ENCODE measurements at places on chromosomes 7 and 10. TPM values are rescaled to one million over a fixed set of nuclear protein-coding genes. Genes with fewer than 3 reads are reported as not detected.

The UCMA gene
- total RNA-seq, result not detected

The MRC1 gene
- 13.1 TPM for total RNA-seq

- no peak for DNase-seq
These were observed 314.1 kb downstream of the SNX13 start for GRCh38 chr7:17626235-17626634.

DNA sequence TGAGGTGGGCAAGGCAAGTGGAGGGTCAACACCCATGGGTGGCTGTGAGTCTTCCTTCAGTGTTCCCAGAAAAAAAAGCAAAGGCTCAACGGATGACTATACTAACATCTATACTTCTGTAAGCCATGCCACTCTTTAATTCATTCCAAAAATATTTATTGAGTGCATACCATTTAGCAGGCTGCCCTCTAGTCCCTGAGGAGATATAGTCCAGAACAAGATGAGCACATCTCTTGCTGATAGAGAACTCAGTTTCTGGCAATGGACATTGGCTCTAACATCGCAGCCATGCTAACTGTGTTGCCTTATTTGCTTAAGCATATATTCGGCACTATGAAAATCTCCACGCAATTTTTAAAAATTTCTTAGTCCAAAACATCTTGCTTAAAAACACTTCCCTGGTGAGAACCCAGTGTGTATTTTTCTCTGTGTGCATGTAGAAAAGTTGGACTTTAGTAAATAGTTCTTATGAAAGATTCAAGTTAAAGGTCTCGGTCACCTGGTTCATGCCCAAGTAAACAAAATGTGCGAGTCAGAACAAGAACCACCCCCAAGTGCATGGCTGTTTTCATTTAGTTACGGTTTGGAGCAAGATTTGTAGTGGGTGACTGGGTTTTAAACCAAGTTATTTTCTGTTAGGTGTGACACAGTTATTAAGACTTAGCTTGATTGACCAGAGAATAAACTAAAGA, 69.8 kb downstream of the MET start:
- no peak for DNase-seq

DNA sequence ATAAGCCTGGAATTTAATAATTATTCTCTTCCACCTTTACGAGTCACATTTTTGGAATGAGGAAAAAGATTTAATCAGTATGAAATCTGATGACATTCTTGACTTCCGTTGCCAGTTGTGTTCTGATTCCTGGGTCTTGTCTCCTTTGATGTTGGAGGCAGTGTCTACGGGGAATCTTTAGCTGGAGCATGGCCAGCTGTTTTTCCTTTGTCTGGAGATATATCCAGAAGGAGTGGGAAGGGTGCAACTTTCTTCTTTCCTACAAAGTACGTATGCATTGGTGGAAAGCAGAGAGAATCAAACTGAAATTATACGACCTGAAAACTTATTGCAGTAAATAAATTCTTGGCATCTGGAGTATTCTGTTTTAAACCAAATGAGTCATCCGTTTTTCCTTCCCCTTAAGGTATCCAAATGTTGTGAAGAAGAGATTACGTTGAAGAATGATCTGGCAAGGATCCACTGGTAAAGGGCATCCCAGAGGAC, 6.9 kb upstream of the GNG11 start:
- DNase-seq, result no peak

The POT1 gene
- 30.9 TPM for total RNA-seq

- no peak for DNase-seq
These were observed 599.7 kb downstream of the KCNMA1 start for GRCh38 chr10:77037735-77038403.

The CYP3A4 gene
- total RNA-seq, result not detected

The PAX4 gene
- total RNA-seq, result not detected

The UPK3BL1 gene
- 292 TPM for total RNA-seq

The ELFN1 gene
- 1.7 TPM for total RNA-seq

DNA sequence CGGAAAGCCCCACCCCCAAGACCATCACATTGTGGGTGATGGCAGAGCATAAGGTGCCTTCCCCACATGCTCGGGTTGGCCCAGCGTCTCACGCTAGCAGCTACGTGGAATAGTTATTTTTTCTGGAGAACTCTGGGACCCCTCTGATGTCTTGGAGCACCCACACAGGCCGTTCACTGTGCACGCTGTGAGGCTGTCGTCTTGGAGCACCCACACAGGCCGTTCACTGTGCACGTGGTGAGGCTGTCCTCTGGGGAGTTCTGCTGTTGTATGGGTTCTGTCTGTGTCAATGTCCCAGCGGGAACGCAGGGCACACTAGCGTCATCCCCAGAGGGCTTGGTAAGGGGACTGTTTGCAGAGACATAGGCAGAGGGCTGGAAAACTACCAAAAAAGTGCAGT, 38.8 kb upstream of the FAM20C start:
- no peak for DNase-seq

DNA sequence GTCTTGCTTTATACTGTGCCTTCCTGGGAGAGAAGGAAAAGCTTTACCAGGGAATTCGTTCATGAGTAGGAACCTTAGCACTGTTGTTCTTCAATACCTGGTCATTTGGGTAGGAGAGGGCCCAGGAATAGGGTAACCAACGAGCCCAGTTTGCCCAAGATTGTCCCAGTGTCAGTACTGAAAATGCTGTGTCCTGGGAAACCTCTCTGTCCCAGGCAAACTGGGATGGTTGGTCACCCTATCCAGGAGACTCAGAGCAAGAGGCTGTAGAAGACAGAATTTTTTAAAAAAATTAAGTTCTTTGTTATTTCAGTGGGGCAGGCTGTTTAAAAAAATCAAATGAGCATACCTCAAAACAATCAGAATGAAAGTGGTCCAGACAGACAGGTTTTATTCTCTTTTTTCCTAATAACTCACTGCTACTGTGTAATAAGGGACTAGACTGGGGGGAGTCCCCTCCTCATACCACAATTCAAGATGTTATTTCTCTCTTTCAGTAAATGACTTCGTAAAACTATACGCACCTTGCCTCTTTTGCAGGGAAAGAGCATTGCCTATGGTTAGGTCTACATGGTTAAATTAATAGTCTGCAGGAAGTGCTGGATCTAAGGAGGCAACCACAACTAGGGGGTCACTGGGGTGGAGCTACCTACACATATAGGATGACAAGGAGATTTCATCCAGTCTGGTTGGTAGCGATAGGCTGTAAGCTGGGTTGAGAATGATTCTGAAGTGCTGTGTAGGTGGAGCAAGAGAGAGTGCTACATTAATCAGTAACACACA, 41.1 kb upstream of the FAM133B start:
- no peak for DNase-seq

The CDC14C gene
- total RNA-seq, result not detected

DNA sequence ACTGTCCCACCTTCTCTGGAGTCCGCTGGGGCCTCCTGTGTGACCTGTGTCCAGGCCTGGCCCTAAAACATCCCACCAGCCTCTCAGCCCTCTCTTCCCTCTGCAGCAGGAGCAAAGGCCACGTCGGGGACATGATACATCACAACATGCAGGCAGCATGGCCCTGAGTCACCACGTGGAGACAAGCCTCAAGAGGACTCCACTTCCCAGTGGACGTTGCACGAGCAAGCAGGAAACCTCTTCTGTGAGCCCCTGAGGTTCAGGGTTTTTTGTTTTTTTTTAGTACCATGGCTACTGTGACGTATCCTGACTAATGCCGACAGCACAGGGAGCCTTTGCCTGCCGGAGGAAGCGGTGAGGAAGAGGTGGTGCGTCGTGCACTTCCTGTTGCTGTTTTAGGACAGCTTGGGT, 165.9 kb downstream of the DNAJB6 start:
- peak; percentile 36 for DNase-seq

- DNase-seq, result peak; percentile 8
These were observed 399.2 kb upstream of the AUTS2 start for GRCh38 chr7:69199041-69199440.

The NUTM2E gene
- 0.16 TPM for total RNA-seq

DNA sequence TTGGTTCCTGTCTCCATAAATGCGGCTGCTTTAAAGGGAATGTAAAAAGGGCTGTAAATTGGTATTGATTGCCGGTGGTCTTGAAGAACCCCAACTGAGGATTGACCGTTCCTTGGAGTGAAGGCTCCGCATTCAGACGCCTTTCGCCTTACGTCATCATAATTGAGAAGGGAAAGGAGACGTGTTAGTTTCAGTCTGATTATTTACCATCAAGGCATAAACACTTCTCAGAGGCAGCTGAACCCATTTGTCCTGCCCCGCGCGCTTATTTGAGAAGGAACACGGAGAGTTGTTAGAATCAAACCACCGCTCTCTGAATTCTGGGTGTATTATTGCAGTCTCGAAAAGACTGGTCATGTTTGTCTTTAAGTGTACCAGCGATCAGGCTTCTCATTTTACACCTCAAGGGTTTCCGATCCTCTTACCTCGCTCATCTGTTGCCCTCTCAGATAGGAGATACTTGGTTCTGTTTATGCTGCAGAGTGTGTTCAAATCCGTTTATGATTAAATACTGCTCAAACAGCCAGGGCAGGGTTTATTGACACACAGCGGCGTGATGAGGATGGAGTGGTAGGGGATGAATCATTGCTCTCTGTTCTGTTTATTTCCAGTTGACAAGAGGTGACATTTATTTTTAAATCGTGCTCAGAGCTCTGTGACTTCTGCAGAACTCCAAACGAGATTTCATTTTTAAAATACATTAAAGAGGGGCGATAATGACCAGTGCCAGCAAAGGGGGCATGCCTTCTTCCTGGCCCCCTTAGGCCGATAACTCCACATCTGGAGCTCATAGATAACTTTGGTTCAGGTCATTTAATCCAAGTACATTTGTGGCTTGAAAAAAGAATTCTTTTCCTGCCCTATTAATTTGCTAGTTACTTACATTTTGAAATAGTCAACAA, 30.4 kb downstream of the FOXK1 start:
- DNase-seq, result no peak

DNA sequence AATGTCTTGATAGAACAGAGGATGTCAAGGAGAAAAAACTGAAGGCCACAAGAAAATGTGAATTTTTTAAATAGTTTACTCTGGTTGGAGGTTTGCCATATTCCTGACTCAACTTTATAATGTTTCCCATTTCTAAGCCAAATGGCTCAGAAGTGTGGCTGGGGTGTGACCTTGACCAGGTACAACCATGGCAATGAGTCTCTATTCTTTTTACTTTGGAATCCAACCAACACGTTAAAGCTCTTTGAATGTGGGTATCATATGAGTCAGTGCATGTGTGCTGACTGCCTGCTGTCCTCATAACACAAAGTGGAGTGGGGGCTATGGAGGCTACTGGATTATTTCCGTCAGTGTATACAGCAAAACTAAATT, 33.5 kb upstream of the DLD start:
- no peak for DNase-seq

GRCh38 chr7:157896774-157897555, 560.2 kb downstream of the DNAJB6 start:
- DNase-seq, result no peak

DNA sequence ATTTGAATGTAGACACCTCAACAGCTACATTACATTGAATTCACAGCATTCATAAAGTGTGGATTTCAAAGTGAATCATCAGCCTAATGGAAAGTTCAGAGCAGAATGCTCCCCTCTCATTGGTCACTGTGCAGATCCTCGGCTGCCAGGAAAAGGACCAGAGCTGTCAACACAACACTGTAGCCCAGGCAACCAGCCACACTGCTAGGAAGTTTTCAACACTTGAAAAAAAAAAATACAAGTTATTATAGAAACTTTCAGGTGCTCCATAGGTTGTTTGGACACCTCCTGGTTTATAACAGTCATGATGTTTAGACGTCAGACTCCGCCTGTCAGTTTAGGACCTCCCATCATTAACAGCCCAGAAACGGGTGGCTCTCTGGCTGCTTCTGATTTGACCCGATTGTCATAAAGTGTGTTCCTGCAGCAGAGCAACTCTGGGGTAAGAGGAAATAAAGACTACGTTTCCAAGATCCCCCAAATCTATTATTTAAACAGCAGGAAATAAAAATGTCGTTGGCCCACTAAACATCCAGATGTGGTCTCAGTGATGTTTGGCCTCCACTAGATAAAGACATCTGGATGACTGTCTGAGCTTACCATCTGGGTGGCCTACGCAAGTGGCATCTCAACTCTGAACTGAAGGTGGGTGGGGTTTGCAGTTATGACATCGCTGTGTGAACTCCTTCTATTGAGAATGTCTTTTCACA, 117.4 kb downstream of the CABCOCO1 start:
- no peak for DNase-seq

The HABP2 gene
- total RNA-seq, result 0.23 TPM

The CALHM2 gene
- 25.1 TPM for total RNA-seq

DNA sequence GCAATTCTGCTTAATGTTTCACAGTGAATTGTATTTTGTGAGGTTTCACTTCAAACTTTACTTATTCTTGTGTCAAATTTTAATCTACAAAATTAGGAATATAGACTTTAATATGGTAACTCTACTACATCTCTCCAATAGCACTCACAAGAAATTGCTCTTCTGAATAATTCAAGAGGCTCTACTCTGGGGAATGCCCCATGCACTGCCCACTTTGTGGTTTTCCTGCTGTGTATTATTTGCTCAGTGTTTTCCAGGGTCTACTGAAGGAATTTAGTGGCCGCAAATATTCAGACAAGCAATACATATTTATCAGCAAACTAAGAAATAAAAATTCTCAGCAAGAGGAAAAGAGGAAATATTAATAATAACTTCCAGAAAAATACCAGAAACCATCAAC, 611.4 kb downstream of the TNS3 start:
- no peak for DNase-seq

DNA sequence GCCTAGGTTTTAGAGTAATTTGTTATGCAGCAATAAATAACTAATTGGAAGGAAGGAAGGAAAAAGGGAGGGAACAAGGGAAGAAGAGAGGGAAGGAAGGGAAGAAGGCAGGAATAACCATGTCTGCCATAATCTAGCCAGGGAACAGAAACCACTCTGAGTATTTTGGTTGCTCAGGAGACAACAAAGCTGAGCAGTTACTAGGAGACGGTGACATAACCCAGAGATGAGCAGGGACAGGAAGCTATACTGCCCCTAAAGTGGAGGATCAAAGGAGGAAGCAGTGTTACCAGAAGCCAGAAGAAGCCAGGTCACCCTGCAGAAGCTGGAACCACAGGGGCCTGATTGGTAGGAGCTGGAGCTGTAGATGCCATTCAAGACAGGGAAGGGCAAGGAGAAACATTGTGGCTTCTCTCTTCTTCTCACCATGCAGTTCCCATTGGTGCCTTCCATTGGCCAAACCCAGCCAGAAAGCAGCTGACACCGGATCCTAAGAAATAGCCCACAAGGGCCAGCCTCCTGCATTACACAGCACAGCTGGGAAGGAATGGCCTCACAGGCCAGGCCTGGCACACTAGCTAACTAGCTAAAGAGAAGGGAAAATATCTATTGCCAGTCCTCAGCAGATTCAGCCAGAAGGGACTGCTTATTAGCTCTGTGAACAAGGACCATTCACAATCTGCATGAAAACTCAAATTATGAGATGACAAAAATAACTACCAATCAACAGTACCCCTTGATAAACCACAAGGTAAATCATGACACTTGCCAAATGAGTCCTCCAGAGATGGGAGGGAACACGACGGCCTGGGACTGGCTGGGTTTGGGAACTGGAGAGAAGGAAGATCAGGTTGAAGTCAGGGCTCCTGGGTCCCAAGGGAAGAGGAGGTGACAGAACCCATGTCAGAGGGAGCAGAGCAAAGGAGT, 184.5 kb upstream of the NFE2L3 start:
- no peak for DNase-seq

The ZNF248 gene
- 17.6 TPM for total RNA-seq
